ENCODE measurements at places on chromosomes 1 and 21.

DNA sequence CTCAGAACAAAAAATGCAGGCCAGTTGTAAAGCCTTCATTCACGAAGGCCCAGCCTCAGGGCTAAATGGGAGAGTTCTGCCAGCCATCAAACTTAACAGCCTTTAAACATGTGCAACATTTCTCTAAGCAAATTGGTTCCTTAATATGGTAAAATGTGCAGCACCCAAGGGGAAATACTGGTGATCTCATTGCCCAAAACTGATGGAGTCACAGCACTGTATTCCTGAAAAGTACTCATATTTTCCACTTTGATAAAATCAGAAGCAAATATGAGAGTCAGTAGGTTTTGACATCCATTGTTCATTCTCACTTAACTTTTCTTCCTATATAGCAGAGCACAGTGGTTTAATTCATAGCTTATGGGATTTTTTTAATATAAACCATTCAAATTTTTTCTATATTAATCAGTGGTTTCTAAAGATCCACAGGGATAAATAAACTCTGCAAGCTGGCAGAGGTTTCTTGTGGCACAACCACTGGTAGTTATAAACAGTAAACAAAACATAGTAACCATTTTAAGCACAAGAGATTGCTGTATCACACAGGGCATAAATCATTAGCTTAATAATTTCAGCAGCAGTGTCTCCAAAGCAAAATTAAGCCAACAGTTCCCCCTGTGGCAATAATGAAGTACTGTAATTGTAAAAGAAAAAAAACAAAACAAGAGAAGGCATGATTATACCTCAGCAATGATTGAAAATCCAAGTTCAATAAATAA, 106.9 kb upstream of the LYPLAL1 start:
- no peak for DNase-seq

GRCh38 chr1:187415065-187415464, 586.3 kb downstream of the PLA2G4A start:
- no peak for DNase-seq

- DNase-seq, result no peak
These were observed 23.3 kb downstream of the OBSCN start for GRCh38 chr1:228231189-228231588.

- no peak for DNase-seq
These were observed 2.7 kb downstream of the CAPN2 start for GRCh38 chr1:223714849-223715603.

- DNase-seq, result no peak
These were observed 99.5 kb downstream of the TGFB2 start for GRCh38 chr1:218444588-218444987.

DNA sequence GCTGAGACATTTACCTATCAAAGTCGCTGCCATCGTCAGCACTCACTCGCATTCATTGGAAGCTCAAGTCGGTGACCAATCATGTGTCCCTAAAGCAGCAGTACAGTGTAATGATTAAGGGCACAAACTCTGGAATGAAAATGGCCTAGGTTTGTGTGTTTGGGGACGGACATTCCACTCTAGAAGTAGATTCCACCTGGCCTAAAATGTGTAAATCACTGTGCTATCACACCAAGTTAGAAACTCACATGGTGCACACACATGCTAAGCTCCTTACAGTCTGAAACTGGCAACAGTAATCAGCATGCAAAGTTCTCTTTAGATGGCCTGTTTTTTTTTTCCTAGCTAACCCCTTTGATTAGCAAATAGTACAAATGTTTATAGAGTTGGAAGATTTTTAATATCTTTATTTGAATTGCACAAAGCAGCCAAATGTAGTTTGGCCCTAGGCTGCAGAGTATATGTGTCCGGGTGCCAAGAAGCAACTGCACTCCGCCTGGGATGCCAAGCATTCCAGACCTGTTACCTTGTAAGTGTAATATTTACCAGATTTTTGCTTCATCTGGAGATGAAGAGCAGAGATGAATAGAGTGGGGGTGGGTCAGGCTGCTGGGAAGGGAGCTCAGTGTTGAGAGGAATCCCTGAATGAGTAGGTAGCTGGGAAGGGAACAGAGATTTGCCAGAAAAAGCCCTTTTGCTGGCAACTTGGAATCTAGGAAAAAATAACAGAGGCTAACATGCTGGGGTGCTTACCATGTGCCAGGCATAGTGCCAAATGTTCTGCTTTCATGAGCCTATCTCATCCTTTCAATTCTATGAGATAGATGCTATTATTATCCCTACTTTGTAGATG, 35.2 kb downstream of the TGFB2 start:
- DNase-seq, result no peak

DNA sequence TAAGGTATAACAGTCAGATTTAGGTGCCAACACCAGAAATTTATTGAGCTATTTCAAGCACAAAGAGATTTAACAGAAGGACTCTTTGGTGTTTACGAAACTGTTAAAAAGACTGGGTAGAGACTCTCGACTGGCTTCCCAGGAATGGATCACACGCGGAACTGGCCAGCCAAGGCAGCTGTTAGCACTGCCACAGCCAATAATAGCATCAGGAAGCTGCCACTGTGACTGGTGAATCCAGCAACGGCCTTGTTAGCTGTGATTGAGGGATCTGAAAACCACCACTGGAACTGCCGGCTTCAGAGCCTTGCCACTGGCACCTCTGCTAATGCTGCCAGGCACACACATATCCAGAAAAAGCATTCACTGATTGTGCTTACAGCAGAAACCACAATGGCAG, 10.6 kb upstream of the SIM2 start:
- DNase-seq, result no peak

DNA sequence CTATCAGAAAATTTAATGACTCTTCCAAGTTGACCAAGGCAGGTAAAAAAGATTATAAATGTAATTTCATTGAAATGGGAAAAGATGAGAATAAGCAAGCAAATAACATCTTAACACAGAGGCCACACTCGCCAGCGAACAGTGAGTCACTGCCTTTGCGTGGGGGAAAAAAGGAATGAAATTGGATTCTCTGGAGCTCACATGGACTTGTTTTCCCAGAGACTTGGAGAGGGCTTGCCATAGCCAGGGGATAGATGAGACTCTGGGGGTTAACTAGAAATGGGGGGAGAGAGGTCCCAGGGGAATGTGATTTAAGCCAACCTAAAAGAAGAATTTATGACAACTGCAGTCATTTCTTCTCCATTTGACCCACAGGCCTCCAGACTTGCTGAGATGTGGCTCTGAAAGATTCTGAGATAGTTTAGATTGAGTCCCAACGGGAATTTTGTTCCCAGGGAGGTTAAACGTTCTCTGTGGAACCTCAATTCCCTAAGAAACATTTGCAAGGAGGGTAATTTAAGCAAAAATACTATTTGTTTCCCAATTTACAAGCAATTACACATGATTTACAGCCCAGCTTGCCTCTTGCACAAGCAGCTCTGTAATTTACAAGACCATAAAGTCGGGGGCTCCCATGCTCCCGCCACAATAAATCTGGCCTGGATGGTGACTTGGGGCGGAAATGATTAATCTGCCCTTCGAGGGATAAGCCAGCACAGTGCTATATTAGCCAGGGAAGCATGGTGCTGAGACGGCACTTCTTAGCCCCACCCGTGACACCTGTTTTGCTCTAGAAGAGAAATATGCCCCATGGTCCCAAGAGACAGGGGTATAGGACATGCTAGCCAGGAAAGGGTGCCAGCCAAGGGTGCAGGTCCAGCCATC, 68.8 kb downstream of the GRIK3 start:
- DNase-seq, result no peak

Measured in stimulated activated CD8-positive, alpha-beta memory T cell treated with anti-CD3 and anti-CD28 coated beads, Interleukin-2, amount 100 ng/mL, for 1 hour (primary cell).